ENCODE measurements at places on chromosomes 1 and 21.

DNA sequence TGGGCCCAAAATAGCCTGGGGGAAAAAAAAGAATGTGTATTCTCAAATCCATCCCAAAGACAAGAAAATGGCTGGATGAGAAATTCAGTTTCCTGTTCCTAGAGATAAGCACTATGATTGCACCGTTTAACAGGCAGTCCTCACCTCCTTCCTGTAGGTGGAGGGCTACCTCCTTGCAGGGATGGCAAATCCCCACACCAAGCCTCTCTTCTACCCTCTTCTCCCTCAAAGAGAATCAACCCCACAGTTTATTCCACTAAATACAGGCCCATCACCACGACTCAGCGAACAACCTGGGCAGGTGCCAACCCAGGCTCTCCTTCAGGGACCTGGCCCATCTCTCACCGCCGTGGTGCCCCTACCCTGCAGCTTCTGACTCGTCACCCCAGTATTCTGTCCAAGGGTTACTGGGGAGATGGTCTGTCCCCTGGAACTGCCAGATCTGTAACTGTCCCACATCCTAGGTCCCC lies 3.4 kb upstream of the CHD5 start:
- DNase-seq = no peak

DNA sequence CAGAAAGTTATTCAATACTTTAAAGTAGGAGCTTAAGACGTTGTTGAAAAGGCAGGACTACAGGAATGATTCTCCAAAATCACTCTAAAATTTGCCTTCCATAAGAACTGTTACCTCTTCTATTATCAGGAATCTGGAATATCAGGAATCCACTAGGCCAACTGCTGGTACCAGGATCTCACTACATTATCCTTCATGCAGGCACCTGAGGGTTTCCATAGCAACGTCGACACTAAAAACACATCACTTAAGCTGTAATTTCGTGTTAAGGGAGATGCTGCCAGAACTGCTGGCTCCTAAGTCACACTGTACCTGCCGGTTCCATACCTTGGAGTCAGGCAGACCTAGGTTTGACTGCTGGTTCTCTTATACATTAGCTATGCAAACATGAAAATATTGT lies 139.7 kb upstream of the C1orf87 start:
- DNase-seq = no peak

DNA sequence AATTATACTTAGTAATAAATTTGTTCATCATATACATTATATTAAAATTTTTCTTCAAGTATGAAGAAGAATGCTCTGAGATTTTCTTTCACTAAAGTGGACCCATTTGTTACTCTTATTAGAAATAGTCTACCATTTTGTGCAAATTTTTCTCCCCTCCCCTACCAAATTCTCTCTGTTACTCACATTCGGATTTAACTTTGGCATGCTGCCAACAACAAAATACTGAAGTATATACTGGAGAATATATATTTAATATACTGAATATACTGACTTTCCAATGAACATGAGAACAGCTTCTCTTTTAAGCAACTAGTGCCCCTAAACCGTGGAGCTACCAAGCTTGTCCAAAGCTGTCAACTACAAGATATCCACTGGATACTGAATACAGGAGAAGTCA lies 57.2 kb downstream of the CENPF start:
- no peak for DNase-seq

GRCh38 chr1:226588484-226588883 lies 39.9 kb downstream of the STUM start:
- DNase-seq = no peak

- DNase-seq = no peak
Observed at GRCh38 chr1:181646710-181647109, 163.4 kb downstream of the CACNA1E start.
